Hematopoietic multipotent progenitor cell treated with erythropoietin and hydrocortisone succinate and interleukin-3 and kit ligand, for 8 days (in vitro differentiated cells): ENCODE measurements at places on chromosomes 5 and 9.
A peak's percentile ranks its signal among the peaks of the same experiment; 100 is the strongest.

GRCh38 chr9:136143215-136144001, 24.7 kb upstream of the TMEM250 start:
- peak; percentile 47 for DNase-seq

DNA sequence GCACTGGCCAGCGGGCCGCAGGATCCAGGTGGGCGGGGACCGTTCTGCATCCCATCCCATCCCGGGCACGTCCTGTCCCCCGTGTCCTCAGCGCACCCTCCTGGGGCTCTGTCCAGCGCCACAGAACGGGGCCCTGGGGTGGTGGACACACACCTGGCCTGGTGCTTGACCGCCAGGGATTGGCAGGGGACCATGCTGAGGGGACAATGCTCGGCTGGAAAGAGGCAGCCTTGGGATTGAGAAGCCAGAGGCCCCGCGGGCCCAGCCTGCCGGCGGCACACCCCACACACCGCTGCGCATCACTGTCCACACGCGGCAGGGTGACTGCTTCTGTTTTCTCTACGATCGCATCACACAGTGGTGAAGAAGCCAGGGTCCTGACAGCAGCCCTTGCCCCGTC, 33.0 kb downstream of the SLC12A7 start:
- DNase-seq = no peak

DNA sequence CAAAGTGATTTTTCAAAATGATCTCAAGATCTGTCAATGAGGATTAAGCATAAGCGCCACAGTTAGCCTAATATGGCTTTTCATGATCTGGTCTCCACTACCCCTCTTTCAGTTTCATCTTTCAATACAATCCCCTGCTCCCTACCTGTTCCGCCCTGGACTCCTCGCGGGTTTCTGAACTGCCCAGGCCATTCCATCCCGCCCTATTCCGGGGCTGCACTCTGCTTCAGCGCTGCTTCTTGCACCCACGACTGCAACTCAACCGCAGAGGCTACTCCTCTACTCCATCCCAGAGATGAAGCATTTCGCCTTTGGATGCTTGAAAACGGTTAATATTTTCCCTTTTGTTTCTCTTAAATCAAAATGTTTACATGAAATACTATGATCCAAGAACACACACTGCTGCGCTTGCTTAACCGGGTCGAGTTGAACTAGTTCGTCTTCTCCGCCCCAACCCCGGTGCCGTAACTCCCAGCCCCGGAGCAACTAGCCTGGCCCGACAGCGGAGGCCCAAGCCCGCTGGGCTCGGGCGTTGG, 716 bp upstream of the OTULIN start:
- DNase-seq = no peak

GRCh38 chr5:143496943-143497342, 93.5 kb upstream of the NR3C1 start:
- no peak for DNase-seq

GRCh38 chr5:177113566-177114424, 19.8 kb upstream of the NSD1 start:
- peak; percentile 89 for DNase-seq

DNA sequence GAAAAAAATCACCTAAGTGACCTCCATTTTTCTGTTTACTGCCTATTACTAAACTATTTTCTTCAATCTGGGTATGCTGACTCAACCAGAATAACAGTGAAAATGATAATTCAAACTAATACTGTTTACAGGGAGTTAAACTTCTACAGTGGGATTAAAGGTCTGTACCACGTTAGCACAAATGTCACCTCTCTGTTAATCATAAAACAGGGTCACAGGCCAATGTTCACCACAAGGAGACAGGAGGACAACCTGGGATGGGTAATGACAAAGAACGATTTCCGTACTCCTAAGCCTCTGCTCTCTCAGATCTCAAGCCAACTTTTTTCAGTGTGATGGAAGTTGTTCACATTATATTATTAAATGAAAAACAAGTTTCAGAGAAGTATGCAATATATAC, 2.3 kb downstream of the ALDOB start:
- no peak for DNase-seq

DNA sequence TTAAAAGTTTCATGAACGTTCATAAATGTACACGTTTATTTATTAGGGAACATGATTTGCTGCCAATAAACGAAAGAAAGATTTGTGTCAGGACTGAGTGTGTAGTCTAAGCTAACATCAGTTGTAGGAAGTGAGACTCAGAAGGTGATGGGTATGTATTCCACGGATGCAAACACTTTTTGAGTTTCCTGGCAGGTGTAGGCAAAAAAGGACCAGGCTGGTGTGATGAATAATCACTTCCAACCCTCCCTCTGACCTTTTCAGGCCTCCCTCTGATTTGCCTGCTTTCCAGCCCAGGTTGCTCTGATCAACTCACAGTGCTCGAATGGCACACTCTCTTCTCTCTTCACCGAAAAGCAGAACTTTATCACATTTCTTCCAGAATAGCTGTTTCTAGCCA, 51.8 kb downstream of the BASP1 start:
- no peak for DNase-seq

DNA sequence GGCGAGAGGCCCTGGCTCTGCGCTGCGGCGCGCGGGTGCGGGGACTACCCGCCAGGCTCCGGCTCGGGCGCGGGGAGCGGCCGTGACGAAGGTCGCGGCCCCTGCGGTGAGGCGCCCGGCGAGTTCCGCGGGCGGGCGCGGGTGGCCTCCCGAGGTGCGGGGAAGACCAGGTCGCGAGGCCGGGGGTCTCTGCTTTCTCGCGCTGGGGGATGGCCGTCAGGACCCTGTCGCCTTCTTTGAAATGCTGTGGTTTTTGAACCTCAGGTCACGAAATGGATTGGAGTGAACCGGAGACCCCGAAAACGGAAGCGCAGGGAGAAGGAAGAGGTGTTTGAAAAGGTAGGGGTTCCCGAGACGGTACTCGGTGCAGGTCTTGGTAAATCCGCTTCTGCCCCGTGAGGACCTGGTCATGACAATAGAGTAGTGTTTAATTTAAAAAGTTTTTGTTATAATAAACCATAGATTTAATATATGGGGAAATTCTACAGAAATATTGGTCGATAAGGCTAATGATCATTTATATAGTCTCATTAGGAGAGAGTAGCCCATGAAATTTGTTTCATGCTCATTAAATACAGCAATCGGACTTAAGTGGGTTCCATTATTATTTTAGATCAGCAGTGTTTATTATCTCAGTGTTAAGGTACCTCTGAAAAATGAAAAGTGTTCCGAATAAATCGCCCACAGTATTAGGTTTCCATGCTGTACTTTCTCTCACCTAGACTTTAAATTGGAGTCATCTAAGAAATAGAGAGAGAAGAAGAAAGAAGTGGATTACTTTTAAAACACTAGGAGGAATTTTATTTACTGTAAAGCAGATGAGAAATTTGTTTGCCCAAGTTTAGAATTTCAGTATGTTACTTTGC, 279.0 kb downstream of the AOPEP start:
- no peak for DNase-seq

DNA sequence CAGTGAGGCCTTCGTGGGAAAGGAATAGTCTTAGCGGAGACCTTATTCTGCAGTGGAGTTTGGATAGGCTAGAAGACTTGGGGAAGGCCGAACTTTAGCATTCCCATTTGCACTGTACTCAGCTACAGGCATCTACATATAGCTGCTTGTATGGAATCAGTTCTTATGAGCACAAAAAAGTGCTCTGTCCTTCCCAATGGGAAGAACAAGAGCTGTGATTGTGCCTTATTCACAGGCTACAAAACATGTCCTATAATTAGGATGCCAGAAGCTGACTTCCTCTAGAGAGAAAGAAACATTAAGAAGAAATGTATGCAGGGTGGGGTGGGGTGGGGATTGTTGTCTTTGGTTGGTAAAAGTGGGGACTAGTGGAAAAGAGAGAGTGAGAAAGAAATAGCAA, 154.7 kb downstream of the ATP10B start:
- no peak for DNase-seq

GRCh38 chr5:115751176-115751575, 65.3 kb downstream of the CDO1 start:
- no peak for DNase-seq

GRCh38 chr9:5953743-5954707, 61.4 kb downstream of the RANBP6 start:
- peak; percentile 46 for DNase-seq

GRCh38 chr9:20031836-20032235, 243.0 kb upstream of the SLC24A2 start:
- DNase-seq = no peak

- DNase-seq = no peak
Measured at GRCh38 chr5:173612948-173613347, 3.5 kb downstream of the BOD1 start.

- DNase-seq = no peak
Measured at GRCh38 chr5:135011355-135012032, 22.5 kb downstream of the PITX1 start.

- DNase-seq = no peak
Measured at GRCh38 chr9:38284588-38285051, 107.9 kb upstream of the ALDH1B1 start.

DNA sequence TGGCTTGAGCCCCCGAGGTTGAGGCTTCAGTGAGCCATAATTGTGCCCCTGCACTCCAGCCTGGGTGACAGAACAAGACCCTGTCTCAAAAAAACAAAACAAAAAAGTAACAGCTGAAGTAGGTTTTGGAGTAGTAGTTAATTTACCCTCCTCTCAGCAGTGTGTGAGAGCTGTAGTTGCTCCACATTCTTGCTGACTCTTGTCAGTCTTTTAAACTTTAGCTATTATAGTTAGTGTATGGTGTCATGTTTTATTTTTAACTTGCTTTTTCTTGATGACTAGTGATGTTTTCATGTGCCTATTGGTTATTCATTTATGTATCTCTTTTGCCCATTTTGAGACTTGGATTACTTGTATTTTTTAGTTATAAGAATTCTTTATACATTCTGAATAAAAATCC, 52.9 kb upstream of the DHFR start:
- no peak for DNase-seq

DNA sequence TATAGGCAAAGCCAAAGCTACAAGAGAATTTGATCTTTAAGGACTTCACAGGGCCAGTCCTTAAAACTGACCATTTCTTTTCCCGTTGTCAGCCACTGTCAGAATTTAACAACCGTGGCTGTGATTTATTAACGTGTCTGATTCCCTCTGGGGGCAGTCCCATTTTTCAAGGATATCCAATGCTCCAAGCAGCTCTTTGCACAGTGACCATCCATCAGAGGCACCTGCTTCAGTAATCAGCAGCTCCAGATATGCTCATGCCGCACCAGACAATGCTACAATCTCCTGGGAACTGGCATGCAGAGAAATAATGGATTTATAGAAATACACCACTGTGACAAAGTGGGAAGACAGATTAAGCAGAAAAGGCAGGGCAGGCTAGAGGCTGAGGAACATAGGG, 163.3 kb upstream of the PPP1R2B start:
- no peak for DNase-seq

- DNase-seq = no peak
Measured at GRCh38 chr9:86252870-86253269, 6.6 kb downstream of the C9orf153 start.

GRCh38 chr5:176675676-176676360, 28.5 kb downstream of the TSPAN17 start:
- DNase-seq = no peak

DNA sequence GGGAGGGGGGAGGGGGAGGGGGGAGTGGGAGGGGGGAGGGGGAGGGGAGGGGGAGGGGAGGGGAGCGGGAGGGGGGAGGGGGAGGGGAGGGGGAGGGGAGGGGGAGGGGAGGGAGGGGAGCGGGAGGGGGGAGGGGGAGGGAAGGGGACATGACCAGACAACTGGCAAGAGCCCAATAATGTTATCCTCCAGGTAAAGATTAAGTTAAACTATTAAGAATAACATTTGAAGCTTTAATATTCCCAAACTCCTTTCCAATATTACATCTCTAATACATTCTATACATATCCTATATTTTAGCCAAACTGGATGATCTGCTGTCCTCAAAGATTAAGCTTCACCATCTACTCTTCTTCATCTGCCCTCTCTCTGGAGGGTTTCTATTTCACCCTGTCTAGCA, 25.8 kb downstream of the C5 start:
- no peak for DNase-seq

GRCh38 chr5:66958980-66959641, 237.5 kb downstream of the CD180 start:
- no peak for DNase-seq

GRCh38 chr9:131728961-131729360, 10.9 kb downstream of the RAPGEF1 start:
- DNase-seq = no peak

GRCh38 chr9:109791003-109791677, 11.1 kb downstream of the PALM2AKAP2 start:
- no peak for DNase-seq

DNA sequence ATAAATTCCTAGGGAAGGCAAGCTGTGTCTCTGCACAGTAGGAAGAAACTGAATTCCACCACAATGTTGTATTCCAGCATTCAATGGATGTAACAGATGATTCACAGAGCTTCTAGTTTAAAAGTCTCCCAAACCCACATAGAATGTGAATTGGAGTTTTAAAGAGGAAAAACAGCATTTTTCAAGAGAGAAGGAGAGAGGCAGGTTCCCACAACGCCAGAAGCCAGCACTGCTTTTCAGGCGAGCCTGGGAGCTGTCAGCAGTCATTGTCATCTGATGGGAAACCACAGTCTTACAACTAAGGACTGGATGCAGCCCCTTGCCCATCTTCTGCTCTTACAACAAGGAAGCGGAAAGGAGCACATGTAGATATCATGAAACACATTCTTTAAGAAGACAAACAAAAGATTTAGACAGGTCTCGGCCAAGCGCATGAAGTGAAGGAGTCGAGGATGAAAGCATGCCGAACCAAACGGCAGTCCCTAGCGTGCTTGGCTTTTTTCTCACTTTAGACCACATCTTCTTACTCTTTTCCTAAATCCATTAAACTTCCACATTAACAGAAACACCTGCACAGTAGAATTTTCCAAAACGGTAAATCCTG, 638 bp downstream of the DIRAS2 start:
- DNase-seq = no peak

DNA sequence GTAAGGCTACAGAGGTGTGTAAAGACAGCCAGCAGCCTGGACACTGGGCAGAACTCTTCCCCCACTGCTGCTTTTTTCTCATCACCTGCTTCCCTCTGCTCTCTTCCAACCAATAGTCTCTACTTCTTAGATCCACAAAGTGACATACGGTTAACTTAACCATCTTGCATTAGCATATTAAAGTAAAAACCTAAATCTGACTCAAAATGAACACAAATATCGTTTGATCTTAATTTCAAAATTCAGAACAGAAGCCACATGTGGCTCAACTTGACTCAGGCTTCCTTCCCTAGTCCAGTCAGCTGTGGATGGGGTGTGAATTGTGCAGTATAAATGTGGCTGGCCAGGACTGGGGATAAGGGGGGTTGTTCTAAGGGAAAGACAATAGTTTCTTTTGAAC, 114.3 kb downstream of the STARD4 start:
- DNase-seq = no peak

DNA sequence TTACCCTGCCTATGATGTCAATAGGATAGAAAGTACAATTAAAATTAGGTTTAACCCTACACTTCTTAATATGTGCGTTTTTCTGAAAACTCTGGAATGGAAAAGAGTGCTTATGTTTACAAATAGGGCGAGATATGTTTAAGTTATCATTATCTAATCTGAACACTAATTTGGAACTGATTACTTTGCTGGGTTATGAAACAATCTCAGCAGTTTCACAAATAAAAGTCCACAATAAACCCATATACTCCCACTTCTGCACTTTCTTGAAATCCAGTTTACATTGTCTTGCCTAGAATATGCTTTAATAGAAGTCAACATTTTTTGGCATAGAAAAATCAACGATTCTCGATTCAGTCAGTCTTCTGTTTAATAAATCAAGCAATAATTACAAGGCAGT, 236.3 kb downstream of the NFIB start:
- DNase-seq = no peak

GRCh38 chr5:130836729-130837649, 328.1 kb downstream of the HINT1 start:
- DNase-seq = no peak
